ENCODE measurements at places on chromosomes 11 and 22.

DNA sequence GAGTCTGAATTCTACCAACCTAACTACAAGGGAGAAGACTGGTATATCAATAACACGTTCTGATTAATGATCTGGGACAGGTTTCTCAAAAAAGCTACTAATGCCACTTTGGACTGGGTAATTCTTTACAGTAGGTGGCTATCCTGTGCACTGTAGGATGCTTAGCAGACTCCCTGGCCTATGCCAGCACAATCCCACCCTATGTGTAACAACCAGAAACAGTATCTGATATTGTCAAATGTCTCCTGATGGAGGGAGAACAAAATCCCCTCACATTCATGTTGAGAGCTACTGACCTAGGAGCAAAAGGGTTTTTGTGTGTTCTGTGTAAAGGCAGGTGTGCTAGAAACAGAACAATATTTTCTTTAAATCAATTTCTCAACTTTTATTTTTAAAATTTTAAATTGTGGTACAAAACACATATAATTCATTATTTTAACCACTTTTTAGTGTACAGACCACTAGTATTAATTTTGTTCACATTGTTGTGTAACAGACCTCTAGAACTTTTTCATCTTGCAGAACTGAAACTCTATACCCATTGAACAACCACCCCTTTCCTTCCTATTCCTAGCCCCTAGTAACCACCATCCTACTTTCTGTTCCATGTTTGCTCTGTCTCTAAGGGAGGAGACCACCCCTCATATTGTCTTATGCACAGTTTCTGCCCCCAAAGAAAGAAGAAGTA, 2.1 kb upstream of the MS4A6A start:
- DNase-seq = no peak

GRCh38 chr11:77386178-77386577, 84.7 kb upstream of the GDPD4 start:
- DNase-seq = no peak

GRCh38 chr22:43039800-43040199, 24.9 kb upstream of the PACSIN2 start:
- no peak for DNase-seq

DNA sequence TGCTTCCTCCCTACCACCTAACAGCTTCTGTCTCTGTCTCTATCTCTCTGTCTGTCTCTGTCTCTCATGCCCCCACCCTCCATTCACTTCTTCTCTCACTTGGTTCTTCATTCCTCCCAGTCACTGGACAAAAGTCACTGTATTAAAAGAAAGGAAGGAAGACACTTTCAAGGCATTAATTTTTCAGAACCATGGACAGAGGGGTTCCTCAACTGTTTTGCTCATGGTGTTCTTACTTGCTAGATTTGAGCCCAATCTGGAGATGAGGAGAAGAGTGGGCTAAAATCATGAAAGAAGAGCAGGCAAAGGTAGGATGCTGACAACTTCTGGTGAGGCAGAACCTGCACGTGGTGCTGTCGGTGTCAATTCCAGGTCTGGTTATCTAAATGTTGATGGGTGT, 116.7 kb upstream of the LARGE1 start:
- no peak for DNase-seq

GRCh38 chr22:38453996-38454352, 1.0 kb downstream of the KCNJ4 start:
- no peak for DNase-seq

DNA sequence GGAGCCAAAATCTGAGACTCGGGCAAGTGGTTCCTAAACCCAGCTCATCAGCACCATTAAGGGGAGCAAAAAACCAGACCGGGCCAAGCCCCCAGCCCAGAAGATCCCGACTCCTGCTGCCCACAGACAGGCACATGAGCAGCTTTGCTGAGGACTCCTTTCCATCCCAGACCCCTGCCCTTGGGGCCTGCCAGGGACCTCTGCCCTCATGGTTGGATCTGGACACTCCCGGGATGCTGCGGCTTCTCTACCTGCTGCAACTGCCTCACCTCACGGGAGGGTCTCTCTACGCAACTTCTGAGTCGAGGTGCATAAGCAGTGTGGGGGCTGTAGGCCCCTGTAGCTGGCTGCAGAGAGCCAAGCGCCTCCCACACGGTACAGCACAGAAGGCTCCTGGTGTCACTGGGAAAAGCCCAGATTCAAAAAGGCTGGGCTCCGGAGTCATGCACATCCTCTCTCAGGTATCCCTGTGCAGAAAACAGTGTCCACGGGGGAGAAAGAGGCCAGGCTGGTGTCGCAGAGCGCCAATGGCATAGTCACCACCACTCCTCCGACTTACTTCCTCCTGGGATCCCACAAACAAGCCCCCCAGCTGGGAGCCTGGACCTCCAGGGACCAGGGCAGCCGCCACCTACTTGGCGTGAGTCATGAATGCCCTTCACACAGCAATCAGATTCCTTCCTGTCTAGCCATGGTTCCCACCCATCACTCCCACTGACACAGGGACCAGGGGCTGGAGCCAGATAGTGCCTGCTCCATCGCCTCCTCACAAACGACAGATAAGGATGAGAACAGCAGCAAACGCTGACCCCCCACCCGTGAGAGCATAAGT, 122.1 kb downstream of the BCR start:
- no peak for DNase-seq

GRCh38 chr11:18115360-18116127, 9.7 kb upstream of the SAAL1 start:
- DNase-seq = peak; percentile 57

- peak; percentile 30 for DNase-seq
Observed at GRCh38 chr11:10623797-10624761, 55.6 kb upstream of the LYVE1 start.

DNA sequence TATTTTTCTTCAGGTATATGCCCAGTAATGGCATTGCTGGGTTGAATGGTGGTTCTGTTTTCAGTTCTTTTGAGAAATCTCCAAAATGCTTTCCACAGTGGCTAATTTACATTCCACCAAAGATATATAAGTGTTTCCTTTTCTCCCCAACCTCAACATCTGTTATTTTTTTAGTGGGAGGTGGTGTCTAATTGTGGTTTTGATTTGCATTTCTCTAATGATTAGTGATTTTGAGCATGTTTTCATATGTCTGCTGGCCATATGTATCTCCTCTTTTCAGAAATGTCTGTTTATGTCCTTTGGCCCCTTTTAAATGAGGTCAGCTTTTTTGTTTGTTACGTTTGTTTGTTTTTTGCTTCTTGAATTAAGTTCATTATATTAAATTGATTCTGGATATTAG, 760.2 kb downstream of the KCNA4 start:
- DNase-seq = no peak

DNA sequence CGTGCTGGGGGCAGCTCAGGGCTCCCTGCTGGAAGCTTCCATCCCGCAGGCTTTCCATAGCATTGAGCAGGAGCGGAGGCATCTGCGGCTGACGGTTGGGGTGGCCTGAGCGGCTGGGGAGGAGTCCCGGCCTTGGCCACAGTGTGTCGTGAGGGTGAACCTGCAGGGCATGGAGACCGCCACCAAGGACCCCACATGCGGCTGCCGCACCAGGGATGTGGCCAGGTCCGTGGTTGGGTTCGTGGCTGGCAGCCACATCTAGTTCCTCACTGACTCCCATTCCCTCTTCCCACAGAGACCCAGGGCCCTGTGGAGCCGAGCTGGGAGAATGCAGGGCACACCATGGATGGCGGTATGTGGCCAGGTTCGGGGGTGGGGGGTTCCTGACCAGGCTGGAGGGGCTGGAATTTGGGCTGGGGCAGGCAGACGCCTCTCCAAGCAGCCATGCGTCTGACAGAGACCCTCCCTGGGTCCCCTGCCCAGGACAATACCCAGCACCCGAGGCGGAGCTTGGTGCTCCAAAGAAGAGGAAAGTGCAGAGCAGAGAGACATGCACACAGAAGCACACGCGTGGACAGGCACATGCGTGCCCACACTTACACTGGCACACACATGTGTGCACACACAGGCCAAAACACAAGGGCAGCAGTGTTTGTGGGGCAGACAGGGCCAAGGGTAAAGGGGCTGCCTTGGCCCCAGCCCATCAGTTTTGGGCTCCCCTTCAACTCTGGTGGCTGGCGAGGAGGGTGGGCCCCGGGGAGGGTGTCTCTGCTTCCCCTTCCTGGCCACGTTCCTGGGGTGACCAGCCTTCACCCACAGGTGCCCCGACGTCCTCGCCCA, 2.7 kb downstream of the MUC5B start:
- DNase-seq = no peak

- DNase-seq = no peak
Observed at GRCh38 chr11:110185121-110185591, 92.0 kb downstream of the ZC3H12C start.

DNA sequence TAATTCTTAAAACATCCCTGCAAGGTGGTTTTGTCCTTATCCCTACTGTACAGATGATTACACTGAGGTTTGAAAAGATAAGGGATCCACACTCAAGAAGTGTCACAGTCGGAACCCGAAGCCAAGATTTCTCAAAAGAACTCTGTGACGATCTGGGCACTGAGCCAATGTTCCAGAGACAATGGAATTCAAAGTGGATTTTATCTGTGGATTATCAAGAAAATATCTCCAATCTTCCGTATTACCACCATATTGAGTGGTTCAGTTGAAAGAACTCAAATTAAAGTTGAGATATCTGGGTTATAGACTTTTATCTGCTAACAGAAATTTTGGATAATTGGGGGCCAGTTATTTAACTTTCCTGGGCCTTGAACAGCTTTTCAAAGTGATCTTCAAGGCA, 100.0 kb upstream of the GRAMD1B start:
- DNase-seq = no peak

DNA sequence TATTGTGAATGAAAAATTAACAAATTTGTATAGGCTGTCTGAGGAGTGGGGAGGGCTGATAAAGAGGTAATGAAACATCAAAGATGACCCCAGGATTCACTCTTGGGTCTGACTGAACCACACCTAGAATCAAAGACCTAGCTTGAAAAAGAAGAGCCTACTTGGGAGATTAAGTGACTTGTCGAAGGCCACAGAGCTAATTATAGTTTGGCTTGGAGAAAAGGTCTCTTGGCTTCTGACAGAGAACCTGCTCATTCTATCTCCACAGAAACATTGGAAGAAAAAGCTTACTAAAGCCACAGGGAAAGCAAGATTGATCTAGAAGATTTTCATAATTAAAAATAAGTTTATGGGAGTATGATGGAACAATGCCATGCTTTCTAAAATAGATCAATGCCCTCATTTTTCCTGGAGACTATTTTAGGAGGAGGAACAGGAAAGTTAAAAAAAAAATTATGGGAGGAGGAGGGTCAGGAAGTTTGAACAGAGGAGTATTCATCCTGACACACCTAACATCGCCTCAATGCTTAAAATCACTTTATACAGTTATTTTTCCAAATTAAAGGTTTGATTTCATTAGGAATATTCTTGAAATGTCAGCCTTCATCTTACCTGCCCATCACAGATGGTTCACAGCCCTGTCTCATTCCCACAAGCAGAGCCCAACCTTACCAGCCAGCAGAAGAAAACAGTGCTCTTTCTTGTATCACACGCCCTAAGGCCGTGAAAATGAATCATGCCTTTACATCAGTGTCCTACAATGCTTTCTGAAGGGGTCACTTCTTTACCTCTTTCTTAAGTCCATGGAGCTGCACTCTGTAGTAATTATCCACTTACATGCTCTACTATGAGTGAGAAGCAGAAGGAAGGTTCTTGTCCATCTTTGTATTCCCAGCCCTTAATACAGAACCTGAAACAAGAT, 231.1 kb upstream of the MPPED2 start:
- no peak for DNase-seq

DNA sequence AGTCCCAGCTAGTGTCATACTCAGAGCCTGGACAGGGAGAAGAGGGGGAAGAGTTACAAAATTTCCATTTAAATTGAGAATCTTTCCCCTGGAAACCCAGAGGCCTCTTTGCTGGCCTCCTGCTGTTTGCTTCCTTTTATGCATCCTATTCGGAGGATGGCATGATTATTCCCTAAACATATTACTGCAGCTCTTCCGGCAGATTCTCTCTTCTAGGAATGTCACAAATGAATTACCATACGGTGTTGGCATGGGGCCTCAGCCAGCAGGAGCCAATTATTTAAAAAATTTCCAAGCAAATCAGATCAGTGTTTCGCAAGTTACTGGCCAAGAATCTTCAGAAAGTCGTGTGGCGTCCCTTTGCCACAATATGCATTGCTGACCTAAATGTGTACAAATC, 326.7 kb upstream of the NCAM1 start:
- no peak for DNase-seq

DNA sequence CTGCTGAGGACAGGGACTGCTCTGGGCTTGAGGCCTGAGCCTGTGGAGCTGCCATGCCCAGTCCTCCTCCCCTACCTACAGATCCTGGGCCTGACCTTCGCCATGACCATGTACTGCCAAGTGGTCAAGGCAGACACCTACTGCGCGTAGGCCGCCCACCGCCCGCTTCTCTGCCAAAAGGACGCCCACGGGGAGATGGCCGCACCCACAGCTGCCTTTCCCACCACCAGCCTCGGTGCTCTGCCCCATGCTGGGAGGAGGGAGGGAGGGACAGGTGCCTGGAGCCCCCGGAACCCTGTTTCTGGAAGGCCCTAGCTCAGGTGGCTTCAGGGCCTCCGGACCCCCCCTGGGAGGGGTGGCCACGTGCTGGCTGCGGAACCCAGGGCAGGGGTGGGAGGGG, 23.8 kb downstream of the TSPAN4 start:
- no peak for DNase-seq

DNA sequence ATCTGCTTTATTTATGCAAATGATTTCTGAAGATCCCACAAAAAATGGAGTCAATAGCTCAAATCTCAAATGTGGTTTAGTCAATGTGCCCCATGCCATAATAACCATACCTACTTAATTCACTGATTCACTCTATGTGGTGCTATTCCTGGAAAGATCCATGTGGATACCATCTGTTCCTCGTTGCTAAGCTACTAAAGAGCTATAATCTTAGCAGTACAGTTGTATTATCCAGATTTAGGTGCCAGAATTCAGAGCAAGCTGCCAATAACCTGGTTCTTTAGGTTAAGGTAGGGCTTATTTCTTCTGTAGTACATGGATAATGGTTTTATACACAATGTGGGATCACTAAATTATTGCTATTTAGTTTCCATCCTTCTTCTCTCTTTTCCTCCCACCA, 974.7 kb upstream of the CCDC90B start:
- no peak for DNase-seq

DNA sequence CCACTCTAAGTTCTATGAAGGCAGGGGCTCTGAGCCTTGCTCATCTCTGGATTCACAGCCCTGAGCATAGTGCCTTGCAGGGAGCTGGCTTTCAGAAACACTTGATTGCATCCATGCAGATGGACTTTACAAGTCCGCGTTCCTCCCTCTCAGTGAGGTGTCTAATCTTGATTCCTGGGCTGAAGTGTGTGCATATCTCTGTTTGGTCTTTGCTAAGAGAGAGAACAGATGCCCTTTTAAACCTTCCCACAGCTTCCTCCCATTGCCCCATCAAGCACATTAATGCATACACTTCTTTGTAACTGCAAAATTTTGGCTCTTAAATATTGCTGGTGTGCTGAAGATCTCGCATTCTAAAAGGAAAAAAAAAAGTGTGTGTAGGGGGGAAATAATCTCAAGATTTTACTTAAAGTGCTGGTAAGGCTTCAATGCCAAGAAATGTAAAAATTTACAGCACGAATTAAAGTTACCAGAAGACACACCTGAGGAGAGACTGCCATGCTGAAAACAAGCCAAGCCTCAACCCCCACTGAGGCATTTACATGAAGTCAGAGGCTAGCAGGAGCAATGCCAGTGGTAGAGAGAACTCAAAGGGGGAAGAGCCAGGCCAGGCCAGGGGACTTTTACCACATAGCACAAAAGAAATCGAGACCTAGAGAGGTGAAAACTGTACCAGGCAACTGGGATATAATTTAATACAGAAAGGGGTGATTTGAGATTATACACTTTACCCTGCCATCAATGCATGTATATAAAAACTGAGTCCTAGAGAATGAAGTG, 492.1 kb downstream of the SOX6 start:
- no peak for DNase-seq
